ENCODE measurements at places on chromosomes 5 and 9.

DNA sequence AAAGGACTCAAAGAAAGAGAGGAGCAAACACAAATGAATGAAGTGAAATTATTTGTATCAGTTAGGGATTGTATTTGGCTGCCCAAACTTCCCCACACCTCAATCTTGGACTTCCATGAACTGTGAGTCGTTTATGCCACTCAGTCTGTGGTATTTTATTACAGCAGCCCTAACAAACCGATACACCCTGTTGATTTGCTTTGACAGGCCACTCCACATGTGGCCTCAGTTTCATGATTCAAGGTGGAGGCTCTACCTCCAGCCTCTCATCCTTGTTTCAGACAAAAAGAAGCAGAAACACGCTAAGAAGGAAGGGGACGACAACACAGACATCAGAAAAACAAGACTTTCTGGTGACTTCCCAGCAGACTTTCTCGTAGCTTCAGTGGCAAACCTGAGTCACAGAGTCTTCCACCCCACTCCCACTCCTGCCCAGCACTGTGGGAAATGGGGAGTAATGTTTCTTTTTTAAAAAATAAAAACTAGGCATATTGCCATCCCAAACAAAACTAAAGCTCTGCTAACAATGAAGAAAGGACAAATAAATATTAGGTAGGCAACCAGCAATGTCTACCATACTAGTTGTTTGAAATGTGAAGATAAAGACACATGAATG is 52.2 kb upstream of the ABCA1 start:
- no peak for DNase-seq

- DNase-seq = no peak
These were observed 260.5 kb upstream of the MVB12B start for GRCh38 chr9:126066131-126066530.

GRCh38 chr5:82225525-82226172 is 52.5 kb downstream of the RPS23 start:
- peak; percentile 51 for DNase-seq

- DNase-seq = no peak
These were observed 35.3 kb upstream of the POMT1 start for GRCh38 chr9:131467214-131467935.

DNA sequence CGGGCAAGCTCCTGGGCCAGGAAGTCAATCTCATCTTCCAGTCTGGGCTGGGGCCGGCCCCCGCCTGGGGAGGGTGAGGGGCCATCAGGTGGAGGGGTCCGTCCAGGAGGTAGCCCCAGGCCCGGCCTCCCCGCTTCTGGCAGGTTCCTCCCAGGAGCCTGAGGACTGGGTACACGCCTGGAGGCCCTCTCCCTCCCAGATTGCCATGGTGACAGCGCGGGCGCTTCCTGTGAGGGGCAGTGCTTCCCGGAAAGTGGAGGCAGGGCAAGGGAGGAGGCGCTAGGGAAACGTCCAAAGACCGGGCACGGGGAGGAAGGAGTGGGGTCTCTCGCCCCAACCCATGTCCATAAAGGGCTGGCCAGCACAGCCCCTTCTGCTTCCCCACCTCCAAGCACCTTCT is 4.9 kb downstream of the NPDC1 start:
- no peak for DNase-seq

- DNase-seq = no peak
These were observed 9.8 kb downstream of the VDAC1 start for GRCh38 chr5:133994990-133995333.

GRCh38 chr9:27933210-27934025 is 360.1 kb upstream of the C9orf72 start:
- DNase-seq = no peak

DNA sequence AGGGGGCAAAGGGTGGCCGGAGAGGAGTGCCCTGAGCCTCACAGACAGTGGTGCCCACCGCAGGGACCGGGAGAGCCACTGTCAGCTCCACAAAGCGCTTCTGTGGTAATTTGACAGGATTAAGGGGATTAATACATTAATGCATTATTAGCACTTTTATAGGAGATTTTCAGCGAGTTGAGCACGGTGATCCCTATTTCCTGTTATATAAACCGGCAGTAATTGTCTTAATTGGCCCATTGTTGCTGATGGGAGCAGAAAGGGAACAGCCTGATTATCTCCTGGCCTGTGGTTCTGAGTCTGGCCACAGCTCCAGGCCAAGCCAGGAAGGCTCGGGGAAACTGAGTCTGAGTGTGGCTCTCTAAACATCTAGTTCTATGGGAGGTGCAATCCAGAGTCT is 423.6 kb downstream of the CDK5RAP2 start:
- no peak for DNase-seq

GRCh38 chr5:147902609-147903115 is 3.7 kb downstream of the C5orf46 start:
- no peak for DNase-seq

- no peak for DNase-seq
These were observed 58.0 kb upstream of the SPATA31C2 start for GRCh38 chr9:88196142-88196790.

DNA sequence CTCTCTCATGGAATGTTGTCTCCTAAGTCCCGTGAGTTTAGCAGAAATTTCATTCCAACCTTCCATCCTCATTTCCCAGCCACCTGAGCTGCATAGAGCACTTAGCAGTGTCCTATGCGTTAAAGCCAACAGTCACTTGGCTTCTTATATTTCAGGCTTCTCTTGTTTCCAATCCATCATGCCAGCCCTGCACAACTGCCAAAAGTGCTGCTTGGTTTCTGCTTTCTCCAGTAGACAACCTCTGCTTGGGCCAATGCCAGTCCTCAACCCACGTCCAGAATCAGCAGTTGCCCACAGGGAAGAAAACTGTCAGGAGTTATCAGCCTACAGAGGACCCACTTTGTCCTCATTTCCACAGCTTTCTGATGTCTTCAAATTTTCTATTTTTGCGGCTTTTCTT is 42.5 kb downstream of the KCNIP1 start:
- DNase-seq = no peak

All from CD14-positive monocyte (primary cell).